Activated B cell treated with CpG ODN at 0.5 μM for 24 hours (primary cell): ENCODE measurements at places on chromosomes 5 and 9. TPM values are rescaled to one million over a fixed set of nuclear protein-coding genes. Genes with fewer than 3 reads are reported as not detected.

GRCh38 chr9:16652582-16652981, 217.9 kb downstream of the BNC2 start:
- no peak for DNase-seq

DNA sequence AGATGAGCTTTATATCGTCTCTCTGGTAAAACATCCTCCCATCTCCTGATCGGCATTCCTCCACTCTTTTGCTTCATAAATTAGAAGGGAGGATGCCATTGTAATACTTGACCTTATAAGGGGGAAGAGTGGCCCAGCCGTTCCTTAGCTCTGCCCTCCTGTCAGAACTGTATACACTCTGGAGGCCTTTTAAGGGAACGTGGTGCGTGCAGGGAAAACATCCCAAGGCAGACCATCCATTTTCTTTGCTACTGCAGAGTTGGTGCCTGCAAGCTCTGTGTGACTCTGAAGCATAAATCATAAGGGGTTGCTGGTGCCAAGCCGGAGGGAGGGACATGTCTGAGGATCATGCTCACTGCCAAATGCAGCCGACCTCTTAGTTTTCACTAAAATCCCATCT, 90.4 kb downstream of the PGM5 start:
- DNase-seq: no peak

DNA sequence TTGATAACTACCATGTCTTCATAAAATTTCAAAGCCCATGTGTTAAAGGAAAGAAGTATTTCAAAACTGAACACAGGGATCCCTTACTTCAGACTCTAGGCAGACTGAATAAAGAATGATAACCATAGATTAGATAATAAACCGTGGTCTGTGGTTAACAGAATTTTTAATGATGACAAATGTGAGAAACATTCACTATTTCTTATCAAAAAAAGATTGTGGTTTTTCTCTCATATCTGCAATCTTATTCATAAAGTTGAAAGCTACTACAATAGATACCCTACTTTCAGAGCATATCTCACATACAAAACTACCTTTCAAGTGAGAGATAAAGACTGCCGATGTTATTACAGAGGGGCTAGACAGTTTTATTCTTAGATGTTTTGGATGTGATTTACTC, 816.8 kb upstream of the DMAC1 start:
- no peak for DNase-seq

- DNase-seq: no peak
Observed at GRCh38 chr5:143495110-143495509, 91.6 kb upstream of the NR3C1 start.

- DNase-seq: no peak
Observed at GRCh38 chr9:87795178-87795577, 69.3 kb downstream of the CTSL start.

The IL13 gene
- 0.27 and 0.75 TPM in 2 replicates for total RNA-seq

The CCNJL gene
- 0.09 TPM in 1 of 2 replicates, not detected in the other for total RNA-seq
